NAMALWA (cell line): ENCODE measurements at places on chromosomes 3 and 15.
A peak's percentile ranks its signal among the peaks of the same experiment; 100 is the strongest.

DNA sequence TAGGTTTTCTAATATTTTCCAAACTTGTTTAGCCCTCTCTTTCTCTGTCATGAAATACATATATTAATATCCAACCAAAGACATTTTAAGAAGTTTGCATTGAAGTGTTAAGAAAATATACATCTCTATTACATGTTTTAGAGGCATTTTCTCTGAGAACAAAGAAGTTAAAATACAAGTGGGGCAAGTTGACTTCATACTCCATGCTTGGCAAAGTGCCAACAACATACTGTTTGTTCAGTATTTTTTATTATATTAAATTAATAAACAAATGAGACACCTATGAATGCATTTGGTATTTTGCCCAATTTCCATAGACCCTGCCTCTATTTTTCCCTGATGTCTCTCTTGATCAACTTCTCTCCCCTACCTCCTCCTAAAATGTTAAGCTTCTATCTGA lies 232.8 kb upstream of the MRPL3 start:
- DNase-seq: no peak

- no peak for DNase-seq
Observed at GRCh38 chr3:111702996-111703985, 108.1 kb upstream of the ZBED2 start.

DNA sequence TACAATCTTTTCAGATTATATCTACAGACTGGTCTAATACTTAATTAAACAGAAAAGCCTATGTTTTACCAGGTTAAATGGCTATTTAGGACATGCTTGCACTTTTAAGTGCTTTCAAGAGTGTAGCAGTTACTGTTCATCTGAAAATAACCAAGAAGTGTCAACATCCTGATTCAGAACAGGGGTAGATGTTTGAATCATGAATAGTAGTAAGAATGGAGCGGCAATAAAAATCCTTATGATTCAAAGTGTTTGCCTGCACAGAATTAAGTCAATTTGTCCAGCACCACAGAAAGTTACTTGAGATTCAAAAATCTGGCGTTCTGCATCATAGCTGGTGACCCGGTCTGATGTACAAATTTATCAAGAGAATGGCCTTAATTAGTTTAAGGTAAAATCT lies 48.3 kb downstream of the GREM1 start:
- no peak for DNase-seq

- no peak for DNase-seq
Observed at GRCh38 chr3:85495602-85496001, 536.8 kb downstream of the CADM2 start.

DNA sequence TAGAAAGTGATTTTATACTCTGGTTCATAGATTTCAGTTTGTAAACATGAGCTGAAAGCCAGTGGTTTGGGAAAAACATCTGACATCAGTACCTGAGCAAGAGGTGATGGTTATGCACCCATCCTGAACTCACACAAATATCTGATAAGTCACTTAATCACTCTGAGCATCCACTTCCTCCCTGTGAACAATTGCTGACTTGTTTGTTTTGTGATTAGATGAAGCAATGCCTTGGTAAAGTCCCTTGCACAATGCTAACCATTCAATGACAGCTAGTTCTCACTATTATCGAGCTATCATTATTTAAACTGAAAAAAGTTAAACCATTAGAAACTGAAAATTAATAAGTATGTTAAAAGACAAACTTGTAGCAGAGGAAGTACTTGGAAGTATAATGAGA lies 303.0 kb downstream of the PLOD2 start:
- DNase-seq: no peak

DNA sequence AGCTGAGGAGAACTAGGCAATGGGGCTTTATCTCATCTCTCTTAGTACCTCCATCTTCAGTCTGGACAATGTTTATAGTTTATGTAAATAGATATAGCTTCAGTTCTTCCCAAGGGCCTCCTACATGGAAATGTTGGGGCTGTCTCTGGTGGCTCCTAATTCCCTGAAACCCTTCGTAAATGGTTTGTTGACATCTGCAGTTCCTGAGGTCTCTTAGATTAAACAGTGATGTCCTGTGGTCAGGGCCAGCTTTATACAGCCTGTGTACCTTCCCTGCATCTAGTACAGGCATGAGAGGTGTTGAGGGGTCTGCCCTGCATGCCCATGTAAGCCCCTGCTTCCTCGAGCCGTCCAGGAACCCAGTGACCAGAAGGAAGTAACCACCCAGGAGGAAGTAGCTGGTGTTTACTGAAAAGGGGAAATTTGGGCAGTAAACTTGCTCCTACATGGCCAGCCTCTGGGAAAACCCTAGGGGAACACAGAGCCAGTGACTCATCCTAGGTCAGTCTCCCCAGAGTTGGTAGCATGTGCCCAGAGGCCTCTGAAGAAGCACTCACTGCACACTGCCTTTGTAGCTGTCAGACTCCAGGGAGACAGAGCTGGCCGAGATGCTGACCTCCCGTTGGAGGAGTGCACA lies 4.7 kb upstream of the TBC1D2B start:
- no peak for DNase-seq

GRCh38 chr3:122101646-122102045 lies 46.5 kb downstream of the CD86 start:
- peak; percentile 81 for DNase-seq

GRCh38 chr3:30617069-30617468 lies 10.7 kb downstream of the TGFBR2 start:
- no peak for DNase-seq
